Renal pelvis (tissue), 12 donors: ENCODE measurements at places on chromosomes 2 and 18. TPM values are rescaled to one million over a fixed set of nuclear protein-coding genes. Genes with fewer than 3 reads are reported as not detected.

- no peak for DNase-seq
These were observed 119.0 kb downstream of the TRIB2 start for GRCh38 chr2:12835733-12836132.

Gene SLC9A2
- polyA plus RNA-seq, result 5.1 TPM

- no peak for DNase-seq
These were observed 822 bp downstream of the SLC35F6 start for GRCh38 chr2:26764906-26765305.

DNA sequence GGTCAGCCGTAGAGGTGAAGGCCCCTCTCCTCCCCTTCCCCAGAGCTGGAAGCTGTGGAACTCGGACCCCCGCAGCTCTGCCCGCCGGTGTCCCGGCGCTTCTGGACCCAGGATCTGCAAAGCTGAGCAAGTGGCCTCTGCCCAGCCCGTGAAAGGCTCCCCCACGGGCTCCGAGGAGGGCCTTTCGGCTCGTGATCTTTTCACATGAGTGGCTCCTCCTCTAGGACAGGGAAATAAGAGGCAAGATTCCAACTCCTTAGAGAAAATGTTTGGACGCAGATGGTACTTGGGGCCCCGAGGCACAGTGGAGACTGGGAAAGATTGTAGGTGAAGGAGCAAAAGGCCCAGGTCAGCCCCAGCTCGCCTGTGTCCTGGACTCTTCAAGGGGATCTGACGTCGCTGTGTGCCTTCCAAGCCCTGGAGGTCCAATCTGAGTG lies 48.2 kb upstream of the SP3 start:
- DNase-seq, result no peak

Gene SRD5A2
- polyA plus RNA-seq, result 0.06 TPM

Gene SERPINB3
- polyA plus RNA-seq, result not detected
